ENCODE measurements at places on chromosomes 2 and 18. TPM values are rescaled to one million over a fixed set of nuclear protein-coding genes. Genes with fewer than 3 reads are reported as not detected.

Gene NMUR1
- 0.13 TPM for total RNA-seq

Gene DSG2
- total RNA-seq: 60.3 TPM

Gene SKA1
- 35.8 TPM for total RNA-seq

Gene CCDC74B
- total RNA-seq: 8.8 TPM

Gene CYP20A1
- 12.2 TPM for total RNA-seq

Gene ANKRD44
- total RNA-seq: 6.5 TPM

Gene TMEM200C
- 1.0 TPM for total RNA-seq

Gene TAF4B
- 4.4 TPM for total RNA-seq

Gene DNAH7
- not detected for total RNA-seq

Gene MZT2B
- 314 TPM for total RNA-seq

Gene FSHR
- not detected for total RNA-seq

Gene INO80C
- total RNA-seq: 7.3 TPM

Gene MAP2
- total RNA-seq: 31.8 TPM

Gene GPR45
- 0.25 TPM for total RNA-seq

Gene ACVR1C
- total RNA-seq: under 0.01 TPM

Gene FAM237A
- not detected for total RNA-seq

Gene TMEM17
- total RNA-seq: 2.8 TPM

Gene PRSS56
- total RNA-seq: not detected

Gene TRIM54
- total RNA-seq: not detected

Gene CYP1B1
- 6.4 TPM for total RNA-seq

Gene CDK15
- 5.7 TPM for total RNA-seq

Data from mesangial cell (primary cell).